Stimulated activated CD4-positive, alpha-beta T cell treated with anti-CD3 and anti-CD28 coated beads, Interleukin-1b, Interleukin-23, amount 100 ng/mL, for 1 hour (primary cell): ENCODE measurements at places on chromosomes 13 and 19.

DNA sequence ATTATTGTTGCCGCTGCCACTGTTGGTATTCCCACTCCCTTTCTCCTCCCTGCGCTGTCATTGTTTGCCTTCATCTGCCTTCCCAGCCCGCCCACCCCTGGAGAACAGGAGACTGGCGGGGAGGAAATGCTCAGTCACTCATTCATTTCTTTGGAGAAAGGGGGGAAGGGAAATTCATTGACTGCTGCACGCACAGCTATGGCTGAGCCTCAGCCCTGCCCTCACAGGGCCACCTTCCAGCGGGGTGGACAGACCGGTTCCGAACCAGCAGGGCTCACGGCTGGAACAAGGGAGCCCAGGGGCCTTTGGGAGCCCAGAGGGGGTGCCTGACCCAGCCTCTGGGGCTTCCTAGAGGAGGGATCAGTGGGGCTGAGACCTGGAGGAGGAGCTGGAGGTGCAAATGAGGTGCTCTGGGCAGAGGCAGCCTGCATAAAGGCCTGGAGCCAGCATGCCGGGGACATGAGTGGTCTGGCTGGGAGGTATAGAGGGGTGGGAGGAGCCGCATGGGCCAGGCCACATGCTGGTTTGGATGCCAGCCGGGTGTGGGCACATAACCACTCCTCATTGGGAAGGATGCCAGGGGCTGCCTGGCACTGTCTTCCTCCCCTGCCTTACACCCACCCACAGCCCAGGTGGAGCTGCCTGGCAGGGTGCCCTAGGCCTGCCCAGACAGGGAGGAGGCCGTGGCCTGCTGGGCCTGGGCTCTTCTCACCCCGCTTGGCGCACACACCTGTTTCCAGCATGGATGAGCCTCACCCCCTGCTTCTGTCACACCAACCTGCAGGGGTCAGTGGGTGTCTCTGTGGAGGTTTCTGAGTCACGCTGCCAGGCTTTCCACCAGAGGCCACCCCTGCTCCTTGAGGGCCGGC lies 26.8 kb downstream of the PPP5C start:
- no peak for DNase-seq

- no peak for DNase-seq
Observed at GRCh38 chr13:39012608-39013007, 22.0 kb upstream of the STOML3 start.

DNA sequence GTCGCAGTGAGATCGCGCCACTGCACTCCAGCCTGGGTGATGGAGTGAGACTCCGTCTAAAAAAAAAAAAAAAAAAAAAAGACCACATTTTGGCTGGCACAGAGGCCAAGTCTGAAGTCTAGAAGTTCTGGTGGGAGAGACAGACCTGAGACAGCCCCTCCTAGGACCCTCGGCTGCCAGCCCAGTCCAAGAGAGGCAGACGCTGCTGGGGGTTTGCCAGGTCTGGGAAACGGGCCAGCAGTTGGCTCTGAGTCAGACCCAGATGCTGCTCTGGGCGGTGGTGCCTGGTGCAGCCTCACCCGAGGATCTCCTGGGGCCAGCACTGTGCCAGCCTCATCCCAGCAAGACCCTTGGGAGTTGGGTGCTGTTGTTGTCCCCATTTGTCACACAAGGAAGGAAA lies 5.8 kb downstream of the FCHO1 start:
- no peak for DNase-seq

DNA sequence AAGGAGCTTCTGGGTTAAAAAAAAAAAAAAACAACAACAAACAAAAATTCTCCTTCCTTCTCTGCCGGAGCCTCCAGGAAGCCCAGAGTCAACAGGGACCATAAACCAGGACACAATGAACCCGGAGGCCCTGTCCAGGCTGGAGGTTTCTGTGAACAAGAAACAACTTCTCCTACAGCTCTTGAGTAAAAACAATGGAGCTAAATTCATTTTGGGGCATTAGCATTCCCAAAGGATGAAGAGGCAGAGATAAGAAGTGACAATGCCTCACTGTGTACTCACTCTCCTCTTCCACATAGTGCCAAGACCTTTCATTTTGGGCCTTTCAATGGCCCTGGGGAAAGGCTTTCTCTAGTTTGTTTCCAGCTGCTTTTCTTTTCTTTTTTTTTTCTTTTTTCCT lies 9.0 kb downstream of the RHPN2 start:
- DNase-seq = no peak

DNA sequence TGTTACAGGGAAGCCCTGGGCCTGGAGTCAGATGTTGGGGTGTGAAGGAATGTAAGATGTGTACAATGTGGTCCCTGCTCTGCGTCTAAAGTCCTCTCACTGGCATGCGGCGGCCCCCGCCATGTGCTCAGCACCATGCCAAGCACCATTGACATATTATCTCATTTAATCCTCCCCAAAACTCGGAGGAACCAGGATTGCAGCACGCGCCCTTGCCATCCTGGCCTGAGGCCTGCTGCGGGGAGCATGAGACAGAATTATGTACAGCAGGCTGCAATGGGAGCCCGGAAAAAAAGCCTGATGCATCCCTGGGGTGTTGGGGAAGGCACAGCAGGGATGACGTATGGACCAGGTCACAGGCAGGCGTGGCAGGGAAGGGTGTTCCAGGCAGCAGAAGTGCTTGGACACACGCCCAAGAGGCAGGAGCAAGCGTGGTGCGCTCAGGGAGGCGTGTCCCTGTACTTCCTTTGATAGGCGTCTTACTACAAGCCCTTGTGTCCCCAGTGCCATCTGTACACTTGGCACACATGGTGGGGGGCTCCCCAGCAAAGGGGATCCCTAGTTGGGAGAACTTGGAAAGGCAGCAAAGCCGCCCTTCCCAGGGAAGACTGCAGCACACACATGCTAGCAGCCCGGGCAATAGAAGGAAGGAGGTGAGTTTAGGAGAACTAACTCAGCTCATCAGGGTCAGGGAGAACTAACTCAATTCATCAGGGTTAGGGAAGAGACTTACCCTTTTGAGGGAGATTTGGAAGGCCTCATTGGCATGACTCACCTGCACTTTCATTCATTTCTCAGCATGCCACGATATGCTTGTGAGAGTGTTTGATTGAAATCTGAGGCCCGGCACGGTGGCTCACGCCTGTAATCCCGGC lies 3.4 kb downstream of the EVI5L start:
- no peak for DNase-seq

- DNase-seq = no peak
Observed at GRCh38 chr13:65500481-65500880, 1729.7 kb downstream of the PCDH9 start.
